Breast epithelium (tissue), 4 donors: ENCODE measurements at places on chromosomes 1 and 21. TPM values are rescaled to one million over a fixed set of nuclear protein-coding genes. Genes with fewer than 3 reads are reported as not detected.

HES3 gene
- total RNA-seq, result not detected

NGF gene
- total RNA-seq, result 0.64 TPM

PRPF38A gene
- total RNA-seq, result 20.9 TPM

ST6GALNAC3 gene
- 8.5 TPM for total RNA-seq

AMY1A gene
- total RNA-seq, result not detected

TNFRSF25 gene
- 12.4 TPM for total RNA-seq

KIAA1614 gene
- 4.3 TPM for total RNA-seq

HPCA gene
- not detected for total RNA-seq

- no peaks in the 10 kb centered on the region for H3K4me1 ChIP-seq
- H3K36me3 ChIP-seq, result no peaks in the 10 kb centered on the region
- DNase-seq, result no peak
- no peaks in the 10 kb centered on the region for H3K27me3 ChIP-seq
- no peak overlapping the region for H3K4me3 ChIP-seq
- no peak overlapping the region for H3K27ac ChIP-seq
These were observed 36.7 kb downstream of the CSMD2 start for GRCh38 chr1:34128186-34128889.

GRCh38 chr1:30005972-30006619 lies 717.3 kb downstream of the MATN1 start:
- no peaks in the 10 kb centered on the region for H3K36me3 ChIP-seq
- no peak for DNase-seq
- H3K27ac ChIP-seq, result no peak overlapping the region
- H3K27me3 ChIP-seq, result no peaks in the 10 kb centered on the region
- no peaks in the 10 kb centered on the region for H3K4me1 ChIP-seq
- no peak overlapping the region for H3K4me3 ChIP-seq

DNA sequence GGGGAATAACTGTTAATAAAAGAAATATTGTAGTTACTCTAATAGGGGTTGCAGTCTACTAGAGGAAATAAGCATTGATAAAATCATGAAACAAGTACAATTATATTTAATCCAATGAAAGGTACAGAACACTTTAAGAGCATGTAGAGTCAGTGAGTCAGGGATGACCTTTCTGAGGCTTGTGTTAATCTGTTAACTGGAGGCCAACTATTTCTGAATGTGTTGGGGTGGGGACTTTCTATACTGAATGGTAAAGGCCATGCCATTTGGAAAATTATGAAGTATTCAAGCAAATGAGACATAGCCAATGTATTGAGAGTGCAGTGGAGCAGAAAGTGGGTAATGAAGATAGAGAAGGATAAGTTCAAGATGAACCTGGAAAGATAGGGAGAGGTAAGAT lies 646.2 kb downstream of the ADGRL2 start:
- H3K36me3 ChIP-seq, result no peaks in the 10 kb centered on the region
- DNase-seq, result no peak
- no peak overlapping the region for H3K4me3 ChIP-seq
- H3K4me1 ChIP-seq, result no peaks in the 10 kb centered on the region
- no peak overlapping the region for H3K27ac ChIP-seq
- H3K27me3 ChIP-seq, result no peaks in the 10 kb centered on the region

DNA sequence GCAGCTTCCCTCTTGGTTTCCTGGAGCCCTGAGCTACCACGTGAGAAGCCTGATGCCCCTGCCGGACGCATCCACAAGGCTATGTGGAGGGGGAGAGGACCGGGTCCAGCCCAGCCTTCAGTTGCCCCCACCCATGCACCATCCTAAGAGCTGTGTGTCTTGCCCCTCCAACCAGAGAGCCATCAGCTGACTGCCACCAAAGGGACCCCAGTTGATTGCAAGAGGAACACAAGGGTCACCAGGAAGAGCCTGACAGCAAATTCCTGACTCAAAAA lies 81.5 kb downstream of the GLIS1 start:
- H3K4me1 ChIP-seq, result no peaks in the 10 kb centered on the region
- no peaks in the 10 kb centered on the region for H3K36me3 ChIP-seq
- no peak overlapping the region for H3K27ac ChIP-seq
- DNase-seq, result no peak
- no peaks in the 10 kb centered on the region for H3K27me3 ChIP-seq

GRCh38 chr1:228935855-228936727 lies 200.8 kb downstream of the RHOU start:
- no peaks in the 10 kb centered on the region for H3K27me3 ChIP-seq
- DNase-seq, result no peak
- no peak overlapping the region for H3K27ac ChIP-seq
- H3K4me1 ChIP-seq, result peaks cover 4% of the 10 kb centered on the region

GRCh38 chr1:35298464-35298863 lies 30.0 kb downstream of the ZMYM4 start:
- no peak overlapping the region for H3K4me3 ChIP-seq
- no peak for DNase-seq
- no peak overlapping the region for H3K27ac ChIP-seq
- no peaks in the 10 kb centered on the region for H3K36me3 ChIP-seq

DNA sequence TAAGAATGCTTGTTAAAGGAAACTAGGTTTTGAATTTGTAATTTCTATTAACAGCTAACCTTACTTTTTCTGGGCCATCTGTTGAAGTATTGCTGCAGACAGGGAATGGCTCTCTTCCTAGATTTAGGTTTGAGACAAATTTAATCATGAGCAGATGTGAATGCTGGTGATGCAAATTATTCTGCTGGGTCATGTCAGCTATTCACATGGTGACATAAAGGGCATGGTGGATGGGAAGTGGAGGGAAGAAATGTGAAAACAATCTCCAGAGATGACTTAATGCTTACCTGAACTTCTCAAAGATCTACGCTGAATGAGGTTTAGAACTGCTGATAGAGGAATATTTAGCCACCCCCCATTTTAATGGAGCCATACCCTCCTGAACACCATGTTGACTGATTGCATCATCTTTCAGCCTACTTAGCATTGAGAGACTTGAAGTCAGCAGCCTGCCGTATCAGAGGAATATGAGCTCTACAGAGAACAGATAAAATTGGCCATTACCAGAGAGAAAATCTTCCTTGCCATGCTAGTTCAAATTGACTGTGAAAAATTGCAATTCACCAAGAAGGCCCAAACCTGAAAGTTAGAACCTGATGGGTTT lies 138.8 kb downstream of the HHAT start:
- H3K27me3 ChIP-seq, result no peaks in the 10 kb centered on the region
- H3K36me3 ChIP-seq, result no peaks in the 10 kb centered on the region
- DNase-seq, result no peak
- no peak overlapping the region for H3K27ac ChIP-seq
- no peaks in the 10 kb centered on the region for H3K4me1 ChIP-seq
- no peak overlapping the region for H3K4me3 ChIP-seq

DNA sequence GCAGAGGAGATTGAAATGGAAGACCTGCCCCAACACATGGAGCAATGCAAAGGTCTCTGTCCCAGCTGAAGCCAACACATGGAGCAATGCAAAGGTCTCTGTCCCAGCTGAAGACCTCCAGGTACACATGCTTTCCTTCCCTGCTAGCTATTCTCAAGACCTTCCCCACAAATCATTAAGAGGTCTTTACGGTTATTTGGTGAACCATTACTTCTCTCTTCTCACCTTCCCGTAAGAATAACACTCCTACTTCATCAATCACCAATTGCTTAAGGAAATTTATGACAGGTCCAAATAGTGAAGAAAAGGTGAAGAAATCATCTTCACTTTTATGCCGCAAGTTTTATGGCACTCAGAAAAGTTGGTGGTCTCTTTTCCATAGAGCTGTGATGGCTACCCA lies 138.8 kb downstream of the NTPCR start:
- no peak for DNase-seq
- no peak overlapping the region for H3K27ac ChIP-seq
- no peaks in the 10 kb centered on the region for H3K27me3 ChIP-seq
- no peaks in the 10 kb centered on the region for H3K36me3 ChIP-seq

- no peak overlapping the region for H3K4me3 ChIP-seq
- H3K36me3 ChIP-seq, result no peaks in the 10 kb centered on the region
- no peaks in the 10 kb centered on the region for H3K4me1 ChIP-seq
- no peak for DNase-seq
- H3K27ac ChIP-seq, result no peak overlapping the region
These were observed 244.9 kb downstream of the KCNJ6 start for GRCh38 chr21:37671381-37671780.

DNA sequence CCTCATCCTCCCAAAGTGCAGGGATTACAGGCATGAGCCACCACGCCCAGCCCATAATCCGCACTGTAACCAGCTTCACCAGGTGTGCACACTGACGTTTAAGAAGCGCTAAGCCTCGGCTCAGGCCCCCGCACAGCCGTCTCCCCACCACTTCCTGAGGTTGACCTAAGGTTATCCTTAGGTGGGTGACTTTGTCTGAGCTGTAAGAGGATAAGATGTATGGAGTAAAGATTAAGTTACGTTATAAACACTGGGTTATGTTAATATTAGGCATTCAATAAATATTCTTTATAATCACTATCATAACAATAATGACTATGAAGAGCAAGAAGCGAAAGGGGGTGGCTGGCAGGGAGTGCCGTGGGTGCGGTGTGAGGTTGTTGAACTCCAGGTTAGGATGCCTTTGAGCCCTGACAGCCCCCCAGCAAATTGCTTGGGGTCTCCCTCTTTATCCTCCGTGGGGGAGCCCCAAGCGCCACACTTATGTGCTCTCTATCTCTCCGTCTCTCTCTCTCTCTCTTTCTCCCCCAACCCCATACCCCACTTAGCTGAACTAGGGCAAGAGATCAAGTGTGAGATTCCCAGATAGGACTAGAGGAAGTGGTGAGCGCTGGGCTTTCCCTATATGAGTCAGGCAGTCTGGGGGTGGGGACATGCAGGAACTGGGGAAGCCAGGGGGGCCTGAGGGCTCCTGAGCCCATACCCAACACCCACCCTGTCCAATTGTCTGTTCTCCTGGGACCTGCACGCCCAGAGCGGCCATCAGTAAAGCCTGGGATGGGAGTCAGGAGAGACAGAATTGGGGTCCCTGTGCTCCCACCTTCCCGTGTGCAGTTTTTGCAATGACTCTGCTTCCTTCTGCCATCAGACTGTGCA lies 7.6 kb downstream of the EFHD2 start:
- no peak for DNase-seq
- no peaks in the 10 kb centered on the region for H3K27me3 ChIP-seq
- H3K36me3 ChIP-seq, result no peaks in the 10 kb centered on the region
- H3K4me3 ChIP-seq, result no peak overlapping the region

DNA sequence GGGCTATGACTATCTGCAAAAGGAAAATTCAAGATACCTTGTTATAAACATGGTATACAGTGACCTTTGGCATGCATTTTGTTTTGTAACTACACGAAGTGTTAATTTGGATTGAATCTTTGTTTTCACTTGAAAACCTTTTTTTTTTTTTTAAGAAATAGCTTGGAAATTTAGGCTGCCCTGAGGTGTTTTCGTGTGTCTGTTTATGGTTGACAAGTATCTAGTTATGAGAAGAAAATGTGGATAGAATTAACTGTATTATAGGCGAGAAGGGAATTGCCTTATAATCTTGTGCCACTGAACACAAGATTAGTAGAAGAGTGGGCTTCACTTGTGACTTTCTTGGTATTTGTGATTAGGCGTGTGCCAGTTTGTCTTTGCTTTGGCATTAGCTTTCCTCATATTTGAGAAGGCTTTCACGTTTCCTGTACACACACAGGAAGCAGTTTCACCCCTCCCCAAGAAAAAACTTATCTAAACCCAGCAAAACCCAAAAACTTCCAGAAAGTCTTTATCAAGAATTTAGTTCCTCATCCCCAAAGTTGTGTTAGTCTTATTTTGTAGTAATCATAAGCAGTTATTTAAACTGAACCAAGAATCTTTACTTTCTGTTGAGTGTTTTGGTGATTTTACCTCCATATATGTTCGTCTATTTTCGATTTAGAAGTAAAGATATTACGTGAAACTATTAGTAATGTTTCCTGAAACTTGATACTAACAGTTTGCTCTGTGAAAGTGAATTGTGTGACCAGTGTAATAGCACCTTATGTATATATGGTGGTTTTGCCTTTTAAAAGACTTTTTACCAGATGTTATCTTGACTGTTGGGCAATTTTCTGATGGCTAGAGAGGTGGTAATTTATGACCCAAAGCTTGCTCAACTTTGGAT lies 3.8 kb downstream of the DYRK1A start:
- DNase-seq, result no peak
- no peaks in the 10 kb centered on the region for H3K36me3 ChIP-seq
- no peaks in the 10 kb centered on the region for H3K27me3 ChIP-seq

GRCh38 chr1:172821609-172822274 lies 162.8 kb downstream of the FASLG start:
- H3K4me1 ChIP-seq, result no peaks in the 10 kb centered on the region
- DNase-seq, result no peak
- H3K27ac ChIP-seq, result no peak overlapping the region

DNA sequence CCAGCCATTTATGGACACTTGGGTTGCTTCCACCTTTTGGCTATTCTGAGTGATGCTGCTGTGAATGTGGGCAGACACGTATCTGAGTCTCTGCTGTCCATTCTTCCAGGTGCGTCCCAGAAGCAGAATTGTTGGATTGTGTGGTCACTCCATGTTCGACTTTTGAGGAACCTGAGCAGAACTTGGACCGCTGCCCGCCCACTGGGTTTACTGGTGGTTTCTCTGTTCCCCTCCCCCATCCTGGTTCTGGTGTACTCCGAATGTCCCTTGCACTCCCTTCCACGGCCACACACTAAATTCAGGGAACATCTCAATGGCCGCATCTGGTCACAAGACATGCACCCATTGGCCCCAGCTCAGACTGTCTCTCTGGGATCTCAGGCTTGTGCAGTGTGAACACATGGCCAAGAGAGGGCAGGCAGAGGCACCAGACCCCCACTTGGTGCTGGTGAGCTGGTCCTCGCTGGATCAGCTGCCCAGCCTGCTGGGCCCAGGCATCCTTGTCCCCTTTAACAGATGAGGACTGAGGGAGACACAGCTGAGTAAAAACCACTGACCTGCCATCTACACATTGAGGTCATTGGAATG lies 565.1 kb downstream of the NPHP4 start:
- no peak overlapping the region for H3K27ac ChIP-seq
- no peaks in the 10 kb centered on the region for H3K36me3 ChIP-seq
- no peak for DNase-seq
- no peaks in the 10 kb centered on the region for H3K4me1 ChIP-seq
- H3K27me3 ChIP-seq, result no peaks in the 10 kb centered on the region

GRCh38 chr21:18443085-18443484 lies 39.5 kb upstream of the TMPRSS15 start:
- DNase-seq, result no peak
- no peak overlapping the region for H3K4me3 ChIP-seq
- H3K36me3 ChIP-seq, result no peaks in the 10 kb centered on the region
- no peak overlapping the region for H3K27ac ChIP-seq
- H3K27me3 ChIP-seq, result no peaks in the 10 kb centered on the region
- no peaks in the 10 kb centered on the region for H3K4me1 ChIP-seq

GRCh38 chr1:201171063-201172036 lies 17.1 kb upstream of the TMEM9 start:
- no peaks in the 10 kb centered on the region for H3K36me3 ChIP-seq
- no peak for DNase-seq
- H3K4me3 ChIP-seq, result peak overlapping the region; percentile 77
- H3K27ac ChIP-seq, result peak overlapping the region; percentile 95
- H3K4me1 ChIP-seq, result no peaks in the 10 kb centered on the region
- H3K27me3 ChIP-seq, result no peaks in the 10 kb centered on the region

GRCh38 chr1:207673399-207673798 lies 28.5 kb downstream of the CR1L start:
- peaks cover 38% of the 10 kb centered on the region for H3K27me3 ChIP-seq
- DNase-seq, result no peak
- H3K27ac ChIP-seq, result no peak overlapping the region
- H3K4me3 ChIP-seq, result no peak overlapping the region
- no peaks in the 10 kb centered on the region for H3K4me1 ChIP-seq
